ENCODE measurements at places on chromosomes 11 and 22.
A peak's percentile ranks its signal among the peaks of the same experiment; 100 is the strongest.

DNA sequence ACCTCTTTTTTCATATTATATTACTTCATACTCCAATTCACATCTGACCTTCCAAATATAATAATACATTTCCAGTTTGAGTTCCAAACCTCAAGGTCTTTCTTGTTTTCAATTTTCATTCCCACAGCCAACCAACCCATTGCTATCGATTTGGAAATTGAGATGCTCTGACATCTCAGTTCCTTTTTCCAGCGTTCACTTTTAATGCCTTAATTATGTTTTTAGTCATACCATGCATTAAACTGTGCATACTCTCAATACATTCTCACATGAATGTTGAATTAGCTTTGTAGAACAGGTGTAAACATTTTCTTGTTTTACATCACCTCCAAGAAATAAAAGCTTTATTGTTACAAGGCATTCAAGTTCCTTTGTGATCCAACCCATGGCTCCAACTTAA, 294.2 kb upstream of the ANO3 start:
- DNase-seq = no peak

- DNase-seq = no peak
Observed at GRCh38 chr11:31807799-31808667, 3.1 kb downstream of the PAX6 start.

GRCh38 chr11:57336111-57336666, 497 bp upstream of the SSRP1 start:
- no peak for DNase-seq

GRCh38 chr11:46948378-46949131, 12.0 kb downstream of the CSTPP1 start:
- DNase-seq = no peak

GRCh38 chr22:29951791-29952413, 68.9 kb downstream of the MTMR3 start:
- no peak for DNase-seq

GRCh38 chr11:118082880-118083552, 3.7 kb downstream of the SMIM35 start:
- DNase-seq = no peak

DNA sequence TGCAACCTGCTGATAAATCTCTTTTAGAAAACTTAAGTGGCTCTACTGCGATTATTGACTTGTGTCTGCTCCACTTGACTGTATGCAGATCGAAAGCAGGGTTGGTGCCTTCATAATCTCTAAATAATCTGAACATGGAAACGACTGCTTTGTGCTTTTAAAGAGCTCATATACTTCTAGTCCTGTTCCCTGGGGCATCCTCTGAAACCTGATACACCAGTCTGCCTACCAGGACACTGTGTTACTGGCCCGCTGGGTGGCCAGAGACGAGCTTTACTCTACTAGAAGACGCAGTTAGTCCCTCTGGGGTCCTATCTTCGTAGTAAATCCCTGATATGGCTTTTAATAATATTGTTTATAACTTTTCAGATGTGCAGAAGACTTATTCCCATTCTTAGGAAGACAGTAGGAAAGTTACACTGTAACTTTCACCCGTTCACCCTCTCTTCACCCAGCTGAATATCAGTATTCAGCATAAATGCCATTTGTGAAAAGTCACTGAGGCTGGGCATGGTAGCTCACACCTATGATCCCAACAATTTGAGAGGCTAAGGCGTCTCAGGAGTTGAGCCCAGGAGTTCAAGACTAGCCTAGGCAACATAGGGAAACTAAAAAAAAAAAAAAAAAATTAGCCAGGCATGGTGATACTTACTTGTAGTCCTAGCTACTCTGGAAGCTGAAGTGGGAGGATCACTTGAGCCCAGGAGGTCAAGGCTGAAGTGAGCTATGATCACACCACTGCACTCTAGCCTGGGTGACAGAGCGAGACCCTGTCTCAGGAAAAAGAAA, 9.0 kb upstream of the HTR3B start:
- DNase-seq = no peak

DNA sequence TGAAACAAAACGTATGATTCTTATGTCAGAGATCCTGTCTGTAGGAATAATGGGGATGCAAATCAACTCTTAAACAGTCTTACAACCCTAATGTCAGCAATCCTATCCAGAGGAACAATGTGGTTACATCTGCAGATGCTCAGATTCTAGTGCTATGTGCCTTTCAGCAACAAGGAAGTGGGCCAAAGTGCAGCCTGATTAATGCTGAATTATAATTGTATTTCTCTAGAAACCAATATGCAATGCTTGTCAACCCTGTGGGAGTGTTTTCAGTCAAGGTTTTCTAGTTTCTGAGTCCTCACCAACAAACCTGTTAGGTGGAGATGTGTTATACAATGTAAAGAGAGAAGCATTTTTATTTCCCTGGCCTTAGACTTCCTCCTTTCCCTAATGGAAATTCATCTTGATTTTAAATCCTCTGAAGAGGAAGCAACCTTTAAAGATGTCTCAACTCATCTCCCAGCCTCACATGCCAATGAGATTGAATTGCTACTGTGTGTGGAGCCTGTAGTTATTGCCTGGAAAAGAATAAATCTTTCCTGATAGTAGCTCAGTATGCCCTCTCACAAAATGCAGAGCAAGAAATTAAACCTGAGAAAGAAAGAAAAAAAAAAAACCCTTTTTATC, 26.2 kb upstream of the TMEM123 start:
- DNase-seq = no peak

GRCh38 chr11:14577835-14578529, 57.8 kb upstream of the PSMA1 start:
- no peak for DNase-seq

GRCh38 chr11:123200264-123200663, 5.2 kb upstream of the CLMP start:
- no peak for DNase-seq

DNA sequence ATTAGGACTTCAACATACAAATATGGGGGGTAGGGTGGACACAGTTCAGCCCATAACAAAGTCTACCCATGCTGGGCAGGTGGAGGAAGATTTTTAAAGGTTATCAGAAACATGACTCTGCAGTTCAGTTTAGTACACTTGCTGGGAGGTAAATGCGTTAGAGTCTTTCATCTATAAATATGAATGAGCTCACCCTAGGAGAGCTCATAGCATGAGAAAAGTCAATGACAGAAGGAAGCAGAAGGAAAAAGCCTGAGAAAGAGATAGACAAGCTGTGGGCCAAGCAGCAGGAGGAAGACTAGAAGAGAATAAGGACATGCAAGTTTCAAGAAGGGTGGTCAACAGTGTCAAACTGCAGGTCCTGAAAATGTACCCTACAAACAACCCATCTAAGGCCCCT, 27.0 kb upstream of the FSHB start:
- DNase-seq = no peak

DNA sequence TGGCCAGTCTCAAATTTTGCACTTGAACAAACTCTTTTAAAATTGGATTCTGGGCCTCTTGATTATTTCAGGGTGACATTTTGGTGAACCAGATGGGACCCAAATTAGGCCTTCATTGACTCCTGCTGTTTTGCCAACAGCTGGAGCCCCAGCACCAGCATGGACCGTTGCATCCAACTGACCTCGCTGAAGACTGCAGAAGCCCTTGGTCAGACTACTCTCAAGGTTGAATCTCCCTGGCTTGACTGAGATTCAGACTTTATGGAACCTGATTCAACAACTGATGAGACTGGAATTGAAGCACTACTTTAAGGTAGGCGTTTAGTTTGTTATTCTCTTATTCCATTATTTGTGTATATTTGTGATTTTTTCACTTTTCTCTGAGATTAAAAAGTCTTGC, 41.7 kb downstream of the NARS2 start:
- no peak for DNase-seq

- no peak for DNase-seq
Observed at GRCh38 chr11:1623716-1624115, 1.8 kb upstream of the KRTAP5-4 start.

DNA sequence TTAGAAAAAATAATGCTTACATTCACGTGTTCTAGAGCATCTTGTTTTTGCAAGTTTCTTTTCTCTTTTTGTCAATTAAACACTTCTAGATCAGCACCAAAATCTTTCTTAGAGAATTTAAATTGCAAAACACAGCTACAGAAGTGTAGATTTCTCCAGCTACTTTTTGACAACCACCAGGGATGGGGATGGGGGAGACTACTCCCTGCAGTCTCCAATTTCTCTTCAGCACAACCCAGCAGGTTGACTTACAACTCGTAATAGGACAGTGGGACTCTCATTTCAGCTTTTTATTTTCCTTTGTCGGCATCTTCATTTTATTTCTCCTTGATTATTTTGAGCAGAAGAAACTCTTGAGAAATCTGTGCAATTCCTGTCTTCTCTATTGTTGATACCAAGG, 441.2 kb downstream of the LRRC4C start:
- no peak for DNase-seq

DNA sequence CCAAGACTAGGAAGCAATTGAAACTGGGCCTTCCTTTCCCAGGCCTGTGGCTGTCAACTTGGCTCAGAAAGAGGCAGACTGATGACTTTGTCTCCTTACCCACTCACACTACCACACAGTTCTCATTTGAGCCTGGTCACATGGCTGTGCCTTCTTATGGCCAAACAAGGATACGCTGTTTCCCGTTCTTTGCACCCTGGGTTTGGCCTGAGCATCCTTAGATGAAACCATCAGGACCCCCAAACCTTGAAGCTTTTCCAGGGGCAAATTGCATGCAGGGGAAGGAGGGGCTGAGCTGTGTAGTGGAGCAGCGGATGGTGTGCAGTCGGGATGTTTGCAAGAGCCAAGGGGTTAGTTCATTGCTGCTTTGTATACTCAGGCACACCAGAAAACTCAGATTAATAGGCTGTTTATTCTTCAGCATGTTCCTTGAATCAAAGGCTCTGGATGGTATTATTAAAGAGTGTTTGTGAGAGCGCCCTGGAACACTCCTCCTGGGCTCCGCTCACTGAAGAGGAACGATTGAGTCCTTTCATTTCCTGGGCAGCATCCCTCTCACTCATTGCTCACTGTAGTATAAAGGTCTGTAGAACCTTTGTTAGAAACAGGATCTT, 69.8 kb downstream of the ARFGAP2 start:
- no peak for DNase-seq

DNA sequence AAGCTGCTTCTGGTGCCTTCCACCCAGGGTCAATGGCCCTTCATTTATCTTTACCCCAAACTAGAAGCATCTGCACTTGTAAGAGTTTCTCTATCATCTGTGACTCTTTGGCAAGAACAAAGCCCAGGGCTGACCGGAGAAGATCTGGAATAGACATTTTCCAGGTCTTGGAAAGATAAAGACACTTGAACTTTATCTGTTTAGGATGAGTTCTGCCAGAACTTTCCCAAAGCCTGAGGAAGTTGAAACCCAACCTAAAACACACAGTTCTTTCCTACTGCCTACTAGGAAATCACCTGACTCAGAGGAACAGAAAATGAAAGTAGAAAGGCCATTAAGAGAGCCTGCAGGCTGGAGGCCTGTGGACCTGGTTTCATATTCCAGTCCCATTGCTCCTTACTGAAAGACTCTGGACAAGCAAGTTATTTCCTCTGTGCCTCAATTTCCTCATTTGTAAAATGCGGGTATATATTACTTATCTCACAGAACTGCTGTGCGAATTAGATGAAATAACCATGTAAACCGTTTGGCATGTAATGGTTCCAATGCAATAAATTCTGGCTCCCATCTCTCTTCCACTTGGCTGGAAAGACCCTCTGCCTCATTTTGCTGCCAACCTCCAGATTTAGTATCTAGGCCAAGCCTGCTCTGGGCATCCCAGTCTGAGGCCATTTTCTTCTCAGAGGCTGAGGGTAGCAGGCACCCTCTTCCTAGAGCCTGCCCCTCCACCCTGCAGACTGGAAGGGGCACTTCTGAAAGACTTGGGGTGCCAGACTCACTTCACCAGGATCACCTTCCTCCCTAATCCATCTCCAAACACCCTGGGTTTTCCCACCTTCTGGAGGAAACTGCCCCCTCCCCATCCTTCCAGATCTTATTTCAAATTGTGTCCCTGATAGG, 1.2 kb downstream of the UBE2L6 start:
- DNase-seq = no peak

DNA sequence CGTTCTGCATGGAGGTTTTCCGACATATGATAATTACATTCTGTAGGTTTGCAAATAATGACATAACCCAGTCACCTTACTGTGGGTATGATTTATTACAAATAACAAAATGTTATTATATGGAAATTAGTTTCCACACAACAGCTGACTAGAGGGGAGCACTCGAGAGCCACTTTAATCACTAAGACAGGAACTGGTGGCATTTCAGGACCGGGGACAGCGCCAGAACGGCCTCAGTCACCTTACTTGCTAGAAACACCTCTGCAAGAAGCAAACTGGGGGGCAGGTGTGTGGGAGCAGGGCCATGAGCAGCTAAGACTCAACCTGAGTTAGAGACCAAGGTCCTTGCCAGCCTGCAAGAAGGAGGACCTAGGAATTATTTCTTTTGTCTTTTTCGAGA, 199.9 kb downstream of the DSCAML1 start:
- DNase-seq = peak; percentile 47

- no peak for DNase-seq
Observed at GRCh38 chr22:35839841-35840301, 122.2 kb downstream of the APOL5 start.

DNA sequence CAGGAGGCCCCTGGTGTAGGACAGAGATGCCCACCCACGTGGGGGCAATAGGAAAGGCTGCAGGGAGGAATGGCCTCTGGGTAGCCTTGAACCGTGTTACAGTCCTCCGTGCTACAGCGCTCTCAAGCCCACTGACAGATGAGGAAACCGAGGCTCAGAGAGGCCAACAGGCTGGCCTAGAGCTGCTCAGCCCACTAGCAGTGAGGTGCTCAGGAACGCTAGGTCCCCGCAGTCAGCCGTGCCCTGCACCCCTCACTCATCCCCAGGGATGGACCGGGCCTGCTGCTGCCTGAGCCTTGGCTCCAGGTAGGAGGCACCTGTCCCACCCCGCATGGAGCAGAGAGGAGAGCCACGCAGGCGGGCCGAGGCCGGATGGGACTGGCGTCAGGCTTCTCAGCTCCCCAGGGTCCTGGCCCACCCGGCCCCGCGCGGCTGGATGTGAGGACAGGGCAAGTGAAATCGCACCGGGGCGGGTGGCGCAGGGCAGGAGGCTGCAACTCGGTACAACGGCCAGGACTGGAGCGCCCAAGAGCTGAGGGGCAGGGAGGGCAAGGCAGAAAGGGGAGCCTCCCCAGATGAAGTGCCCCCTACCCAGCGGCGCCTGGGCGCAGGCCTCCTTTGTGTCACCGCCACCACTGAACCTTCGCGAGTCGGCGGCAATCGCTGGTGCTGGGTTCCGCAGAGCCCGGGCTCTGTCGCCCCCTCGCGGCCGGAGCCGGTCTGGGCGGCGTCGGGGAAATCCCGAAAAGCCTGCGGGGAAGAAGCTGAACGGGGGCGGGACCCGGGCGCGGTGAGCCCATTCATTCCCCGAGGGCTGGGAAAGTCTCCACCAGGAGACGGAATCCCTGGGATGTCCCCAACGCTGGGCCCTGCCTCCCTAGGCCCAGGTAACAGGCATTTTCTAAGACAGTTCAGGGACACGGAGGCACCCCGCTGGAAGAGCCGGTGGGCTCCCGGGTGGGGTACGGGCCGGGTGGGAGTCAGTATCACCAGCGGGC, 8.4 kb upstream of the SLC2A11 start:
- peak; percentile 89 for DNase-seq

- no peak for DNase-seq
Observed at GRCh38 chr22:36465232-36466021, 16.0 kb downstream of the TXN2 start.
